ENCODE measurements at places on chromosomes 5 and 9.
A peak's percentile ranks its signal among the peaks of the same experiment; 100 is the strongest.

- DNase-seq, result no peak
Measured at GRCh38 chr5:139046551-139046950, 151.6 kb downstream of the SIL1 start.

- DNase-seq, result no peak
Measured at GRCh38 chr5:5380298-5380697, 42.2 kb upstream of the ICE1 start.

DNA sequence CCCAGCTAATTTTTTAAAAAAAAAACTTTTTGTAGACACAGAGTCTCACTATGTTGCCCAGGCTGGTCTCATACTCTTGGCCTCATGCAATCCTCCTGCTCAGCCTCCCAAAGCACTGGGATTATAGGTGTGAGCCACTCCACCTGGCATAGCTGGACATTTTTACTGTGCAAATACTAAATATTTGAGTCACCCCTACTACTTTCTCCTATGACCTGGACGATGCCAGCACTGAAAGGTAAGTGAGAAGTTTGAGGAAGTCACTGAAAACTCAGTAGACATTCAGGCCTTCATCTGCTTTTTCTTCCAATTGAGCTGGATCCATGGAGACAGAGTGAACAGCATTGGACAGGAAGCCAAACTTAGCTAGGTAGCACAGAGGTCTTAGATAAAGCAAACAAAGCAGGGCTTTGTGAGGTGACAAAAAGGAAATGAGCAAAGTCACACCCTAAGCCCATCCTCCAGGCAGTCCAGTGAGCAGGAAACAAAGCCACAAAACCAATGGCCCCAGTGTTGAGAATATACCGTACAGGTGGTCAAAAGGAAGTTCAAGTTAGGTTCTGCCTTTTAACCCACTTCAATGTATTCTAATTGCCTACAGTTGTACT is 192.6 kb upstream of the RASA1 start:
- DNase-seq, result no peak

GRCh38 chr5:152177626-152178349 is 227.3 kb downstream of the NMUR2 start:
- no peak for DNase-seq

GRCh38 chr9:109401169-109401989 is 80.5 kb upstream of the EPB41L4B start:
- peak; percentile 53 for DNase-seq

DNA sequence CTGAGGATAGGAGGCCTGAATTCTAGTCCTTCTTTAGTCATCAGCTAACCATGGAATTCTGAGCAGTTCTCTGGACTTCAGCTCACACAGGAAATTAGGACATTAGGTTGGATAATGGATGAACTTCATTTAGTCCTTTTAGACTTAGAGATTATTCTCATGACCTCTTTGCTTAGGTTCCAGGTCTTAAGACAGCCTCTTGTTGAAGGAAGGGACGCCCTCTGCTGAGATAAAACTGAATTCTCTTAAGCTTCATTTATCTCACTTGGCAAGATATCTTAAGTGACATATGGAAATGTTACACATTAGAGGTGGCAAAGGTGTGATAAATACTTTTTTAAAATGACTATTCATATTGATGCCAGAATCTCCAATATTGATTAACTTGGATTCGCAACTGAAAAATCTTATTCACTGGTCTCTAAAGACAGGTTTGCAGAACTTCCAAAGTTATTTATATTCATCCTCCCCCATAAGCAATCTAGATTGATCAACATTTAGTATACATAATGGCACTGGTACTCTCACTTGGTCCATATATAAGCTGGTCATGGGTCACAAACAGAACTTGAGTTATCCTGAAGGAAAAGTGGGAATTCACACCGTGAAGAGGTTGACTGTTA is 16.9 kb upstream of the ZNF366 start:
- no peak for DNase-seq

GRCh38 chr9:115758441-115758840 is 395.1 kb upstream of the PAPPA start:
- no peak for DNase-seq

DNA sequence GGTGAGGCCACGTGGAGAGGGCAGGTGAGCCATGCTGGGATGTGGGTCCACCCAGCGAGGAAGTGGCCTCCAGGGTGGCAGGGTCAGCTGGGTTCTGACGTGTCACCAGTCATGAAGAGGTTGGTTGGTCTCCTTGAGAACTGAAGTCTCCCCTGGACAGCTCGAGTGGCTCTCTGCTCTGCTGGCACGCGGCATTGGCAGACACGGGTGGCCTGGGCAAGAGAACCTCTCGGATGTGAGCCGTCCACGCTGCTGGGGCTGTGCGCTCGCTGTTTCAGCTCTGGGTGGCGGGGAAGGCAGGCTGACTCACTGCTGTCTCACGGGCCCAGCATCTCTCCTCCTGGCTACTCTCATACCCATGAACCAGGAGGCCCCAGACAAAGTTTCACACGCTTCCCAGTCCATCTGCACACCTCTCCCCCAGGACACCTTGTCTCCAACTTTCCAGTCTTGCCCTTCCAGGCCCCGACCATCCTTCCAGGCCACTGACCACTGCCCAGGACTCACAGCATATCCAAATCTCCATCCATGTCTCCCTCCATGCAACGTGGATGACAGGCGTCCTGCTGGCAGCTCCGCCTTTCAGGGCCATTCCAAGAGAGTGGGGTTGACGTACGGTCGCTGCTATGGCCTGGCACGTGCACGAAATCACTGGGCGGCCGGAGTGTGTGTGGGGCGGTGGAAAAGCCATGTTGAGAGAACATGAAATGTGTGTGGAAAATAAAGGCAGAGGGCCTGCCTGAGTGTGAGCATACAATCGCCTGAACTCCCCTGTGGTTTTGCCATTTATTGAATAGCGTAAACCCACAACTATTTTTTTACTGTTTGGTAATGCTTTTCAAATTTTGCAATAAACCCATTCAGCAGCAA is 145.0 kb upstream of the COL5A1 start:
- no peak for DNase-seq

- DNase-seq, result no peak
Measured at GRCh38 chr5:168780888-168781287, 201.7 kb upstream of the PANK3 start.

DNA sequence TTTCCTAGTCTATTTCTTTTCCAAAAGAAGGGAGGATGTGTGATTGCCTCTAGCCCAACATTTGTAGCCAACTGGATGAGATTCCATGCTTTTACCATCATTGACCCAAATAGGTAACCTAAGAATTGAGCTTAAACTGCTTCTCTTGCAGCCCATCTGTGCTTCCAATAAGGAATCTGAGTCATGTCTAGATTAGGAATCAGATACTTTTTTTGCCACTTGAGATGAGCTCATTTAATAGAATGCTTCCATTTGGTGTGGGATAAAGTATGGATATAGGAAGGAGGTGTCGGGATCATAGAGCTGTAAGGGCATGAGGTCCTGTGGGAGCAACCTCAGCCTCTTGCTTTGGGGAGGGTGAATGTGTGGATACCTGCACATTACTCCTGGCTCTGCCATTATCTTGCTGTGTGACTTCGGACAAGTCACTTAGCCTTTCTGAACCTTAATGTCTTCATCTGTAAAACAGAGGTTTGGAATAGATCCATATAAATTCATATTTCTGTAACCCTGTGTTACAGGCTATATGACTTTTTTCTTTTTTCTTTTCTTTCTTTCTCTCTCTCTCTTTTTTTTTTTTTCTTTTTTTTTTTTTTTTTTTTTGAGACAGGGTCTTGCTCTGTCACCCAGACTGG is 56.2 kb downstream of the MAP1B start:
- no peak for DNase-seq

- no peak for DNase-seq
Measured at GRCh38 chr9:95030920-95031642, 286.4 kb downstream of the FANCC start.

GRCh38 chr9:83327750-83328622 is 210.2 kb downstream of the FRMD3 start:
- DNase-seq, result no peak

All from NCI-H1930 (cell line).